Heart right ventricle (tissue), 16 donors: ENCODE measurements at places on chromosomes 7 and 10.
A peak's percentile ranks its signal among the peaks of the same experiment; 100 is the strongest.

GRCh38 chr7:13352677-13353076 lies 636.8 kb downstream of the ETV1 start:
- H3K4me3 ChIP-seq, result no peak overlapping the region
- H3K4me1 ChIP-seq, result no peaks in the 10 kb centered on the region
- no peaks in the 10 kb centered on the region for H3K27me3 ChIP-seq
- no peak overlapping the region for H3K27ac ChIP-seq

GRCh38 chr7:71731740-71732139 lies 599.8 kb downstream of the GALNT17 start:
- H3K36me3 ChIP-seq, result no peaks in the 10 kb centered on the region
- DNase-seq, result no peak
- H3K4me1 ChIP-seq, result peaks cover 3% of the 10 kb centered on the region
- H3K27me3 ChIP-seq, result no peaks in the 10 kb centered on the region

DNA sequence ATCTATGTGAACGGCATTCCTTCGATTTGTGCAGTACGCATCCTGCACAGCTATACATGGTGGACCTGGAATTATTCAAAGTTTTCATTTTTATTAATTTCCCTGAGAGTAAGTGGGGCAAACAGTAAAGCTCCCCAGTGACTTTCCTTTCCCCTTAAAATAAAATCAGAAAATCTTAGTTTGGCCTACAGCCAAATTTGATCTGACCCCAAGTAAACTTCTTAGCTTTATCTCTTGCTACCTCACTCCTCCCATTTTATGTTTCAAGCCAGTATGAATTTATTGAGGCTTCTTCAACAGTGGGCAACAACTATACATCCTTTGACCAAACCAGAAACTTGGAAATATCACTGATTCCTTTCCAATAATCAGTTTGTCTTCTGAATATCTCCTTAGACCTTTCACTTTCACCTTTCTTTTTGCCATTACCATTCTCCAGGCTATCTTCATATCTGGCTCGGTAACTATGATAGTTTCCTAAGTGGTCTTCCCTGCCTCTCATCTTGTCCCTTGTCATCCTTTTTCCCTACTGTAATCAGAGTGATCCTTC lies 11.1 kb downstream of the SPAG6 start:
- no peak for DNase-seq
- no peaks in the 10 kb centered on the region for H3K36me3 ChIP-seq

DNA sequence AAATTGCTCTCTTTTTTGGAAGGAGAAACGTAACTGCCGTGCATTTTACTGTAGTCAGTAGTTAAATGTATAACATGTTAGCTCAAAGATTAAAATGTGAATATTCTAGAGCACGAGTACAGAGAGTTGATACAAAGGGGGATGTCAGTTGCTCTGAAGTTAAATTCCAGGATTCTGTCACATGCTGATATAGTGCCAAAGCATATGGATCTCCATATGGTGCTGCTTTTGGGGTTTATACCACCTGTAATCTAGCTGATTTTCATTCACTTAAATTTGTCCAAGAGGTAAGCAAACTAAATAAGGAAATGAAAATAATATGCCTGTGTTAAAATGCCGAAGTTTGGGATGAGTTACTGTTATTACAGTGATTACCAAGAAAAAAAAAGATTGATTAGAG lies 298.6 kb downstream of the EXOC4 start:
- no peaks in the 10 kb centered on the region for H3K36me3 ChIP-seq
- H3K27me3 ChIP-seq, result no peaks in the 10 kb centered on the region
- DNase-seq, result no peak
- no peak overlapping the region for H3K4me3 ChIP-seq
- no peak overlapping the region for H3K27ac ChIP-seq

GRCh38 chr10:52864201-52865106 lies 91.9 kb upstream of the MBL2 start:
- DNase-seq, result peak; percentile 43
- H3K4me3 ChIP-seq, result no peak overlapping the region

DNA sequence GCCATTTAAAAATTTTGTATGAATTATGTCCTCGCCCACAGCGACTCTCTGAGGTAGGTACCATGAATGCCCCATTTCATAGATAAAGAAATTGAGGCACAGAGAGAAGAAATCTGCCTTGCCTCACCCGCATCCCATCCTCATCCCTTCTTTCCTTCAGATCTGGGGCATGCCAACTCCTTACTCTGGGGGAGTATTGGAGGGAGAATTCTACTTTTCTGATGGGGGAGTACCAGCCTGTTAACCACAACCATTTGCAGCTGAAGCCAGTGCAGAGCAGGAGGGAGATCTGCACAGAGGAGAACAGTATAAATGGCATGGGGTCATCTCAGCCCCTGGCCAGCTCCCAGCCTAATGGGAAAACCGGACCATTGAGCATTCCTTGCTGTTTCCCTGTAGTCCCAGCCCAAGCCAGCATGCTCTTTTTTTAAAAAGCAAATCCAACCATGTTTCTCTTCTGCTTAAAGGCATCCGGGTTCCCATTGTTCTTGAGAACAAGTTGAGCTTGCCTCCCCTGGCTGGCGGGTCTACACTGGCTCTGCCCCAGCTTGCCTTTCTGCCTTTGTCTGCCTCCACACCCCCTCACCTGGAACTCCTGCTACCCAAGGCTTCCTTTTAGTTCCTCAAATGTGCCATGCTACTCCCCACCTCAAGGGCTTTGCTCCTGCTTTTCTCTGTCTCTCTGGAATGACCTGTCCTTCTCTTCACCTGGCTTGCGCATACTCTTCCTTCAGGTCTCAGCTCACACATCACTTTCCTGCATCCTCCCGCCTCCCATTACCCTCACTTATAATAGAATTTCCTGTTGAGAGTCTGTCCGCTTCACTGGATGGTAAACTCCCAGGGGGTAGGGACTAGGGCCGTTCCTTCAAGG lies 8.8 kb upstream of the ZNF503 start:
- H3K27me3 ChIP-seq, result peaks cover 12% of the 10 kb centered on the region
- peaks cover 11% of the 10 kb centered on the region for H3K4me1 ChIP-seq
- peak overlapping the region; percentile 78 for H3K4me3 ChIP-seq
- H3K27ac ChIP-seq, result no peak overlapping the region

DNA sequence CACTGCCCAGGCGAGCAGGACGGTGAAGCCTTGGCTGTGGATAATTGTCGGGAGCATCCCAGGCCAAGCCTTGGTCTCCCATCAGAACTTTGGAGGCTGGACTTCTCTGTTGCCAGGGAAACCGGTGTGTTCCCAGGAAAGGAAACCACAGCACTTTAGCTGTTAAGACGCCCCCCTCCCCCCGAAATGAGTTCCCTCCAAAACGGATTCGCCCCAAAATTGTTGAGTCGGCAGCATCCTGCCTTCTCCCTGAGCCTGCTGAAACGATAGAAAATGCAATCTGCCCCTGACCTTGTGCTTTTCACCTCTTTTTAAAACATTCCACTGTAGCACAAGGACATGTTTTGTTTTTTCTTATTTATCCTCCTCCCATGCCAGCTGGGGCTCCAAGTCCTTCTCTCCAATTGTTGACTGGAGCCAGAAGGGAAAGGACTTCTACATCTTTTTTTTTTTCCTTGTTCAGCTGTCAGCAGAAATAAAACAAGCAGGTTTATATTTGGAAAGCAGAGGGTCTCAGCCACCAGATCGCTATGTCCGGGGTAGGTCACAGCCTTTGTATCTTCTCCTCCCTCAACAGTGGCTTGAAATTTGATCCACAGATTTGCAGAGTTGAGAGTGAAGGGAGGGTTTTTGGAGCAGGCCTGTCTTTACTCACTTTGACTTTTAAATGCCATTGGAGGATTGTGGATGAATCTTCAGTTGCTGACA lies 116.5 kb downstream of the ZMIZ1 start:
- peak; percentile 53 for DNase-seq
- H3K27me3 ChIP-seq, result no peaks in the 10 kb centered on the region
- H3K36me3 ChIP-seq, result no peaks in the 10 kb centered on the region
- H3K27ac ChIP-seq, result peak overlapping the region; percentile 71

DNA sequence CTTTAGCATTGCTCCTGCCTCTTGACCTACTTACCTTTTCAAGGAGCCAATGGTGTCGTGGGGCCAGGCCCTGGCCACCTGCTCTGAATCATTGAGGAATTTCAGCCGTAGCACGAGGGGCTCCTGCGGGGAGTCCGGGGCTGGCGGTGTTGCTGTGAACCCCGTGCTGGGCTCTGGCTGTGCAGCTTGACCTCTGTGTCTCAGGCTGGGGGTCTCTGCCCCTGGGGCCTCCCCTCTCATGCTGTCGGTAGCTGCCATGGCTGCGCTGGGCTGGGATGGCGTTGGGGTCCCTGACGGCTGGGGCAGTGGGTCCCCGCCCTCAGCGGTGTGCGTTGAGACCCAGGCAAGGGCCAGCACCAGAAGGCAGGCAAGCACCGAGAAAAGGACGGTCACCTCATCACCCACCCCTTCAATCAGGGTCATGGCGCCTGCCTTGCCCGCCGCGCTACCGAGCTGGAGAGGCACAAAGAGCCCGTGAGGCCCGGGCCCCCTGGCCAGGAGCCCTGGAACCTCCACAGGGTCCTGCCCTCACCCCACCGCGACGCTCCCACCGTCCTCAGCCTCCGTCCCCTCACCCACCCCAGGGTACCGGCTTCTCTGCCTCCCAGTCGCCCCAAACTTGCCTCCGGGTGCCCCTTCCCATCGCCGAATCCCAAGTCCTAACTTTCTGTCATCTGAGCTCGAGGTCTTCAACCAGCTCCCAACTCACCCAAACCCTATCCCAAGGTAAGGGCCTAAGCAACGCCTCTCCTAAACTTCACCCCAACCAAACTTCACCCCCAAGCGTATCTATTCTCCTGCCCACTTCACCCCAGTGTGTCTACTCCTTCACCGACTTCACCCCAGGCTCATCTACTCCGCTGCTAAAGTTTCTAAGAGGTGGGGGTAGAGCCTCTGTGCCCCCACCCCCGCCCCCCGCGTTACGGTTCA lies 887 bp downstream of the TMUB1 start:
- no peaks in the 10 kb centered on the region for H3K27me3 ChIP-seq
- no peaks in the 10 kb centered on the region for H3K36me3 ChIP-seq
- peaks cover 33% of the 10 kb centered on the region for H3K4me1 ChIP-seq
- peak overlapping the region; percentile 95 for H3K4me3 ChIP-seq
- H3K27ac ChIP-seq, result peak overlapping the region; percentile 69

GRCh38 chr10:5283305-5284158 lies 81.2 kb upstream of the UCN3 start:
- H3K27me3 ChIP-seq, result no peaks in the 10 kb centered on the region
- DNase-seq, result peak; percentile 55
- H3K36me3 ChIP-seq, result no peaks in the 10 kb centered on the region
- H3K27ac ChIP-seq, result no peak overlapping the region
- no peak overlapping the region for H3K4me3 ChIP-seq
- H3K4me1 ChIP-seq, result peaks cover 26% of the 10 kb centered on the region

- DNase-seq, result no peak
- peaks cover 58% of the 10 kb centered on the region for H3K4me1 ChIP-seq
- H3K27me3 ChIP-seq, result no peaks in the 10 kb centered on the region
- no peak overlapping the region for H3K27ac ChIP-seq
- H3K36me3 ChIP-seq, result no peaks in the 10 kb centered on the region
- no peak overlapping the region for H3K4me3 ChIP-seq
Observed at GRCh38 chr7:122846591-122846990, 39.7 kb downstream of the CADPS2 start.

DNA sequence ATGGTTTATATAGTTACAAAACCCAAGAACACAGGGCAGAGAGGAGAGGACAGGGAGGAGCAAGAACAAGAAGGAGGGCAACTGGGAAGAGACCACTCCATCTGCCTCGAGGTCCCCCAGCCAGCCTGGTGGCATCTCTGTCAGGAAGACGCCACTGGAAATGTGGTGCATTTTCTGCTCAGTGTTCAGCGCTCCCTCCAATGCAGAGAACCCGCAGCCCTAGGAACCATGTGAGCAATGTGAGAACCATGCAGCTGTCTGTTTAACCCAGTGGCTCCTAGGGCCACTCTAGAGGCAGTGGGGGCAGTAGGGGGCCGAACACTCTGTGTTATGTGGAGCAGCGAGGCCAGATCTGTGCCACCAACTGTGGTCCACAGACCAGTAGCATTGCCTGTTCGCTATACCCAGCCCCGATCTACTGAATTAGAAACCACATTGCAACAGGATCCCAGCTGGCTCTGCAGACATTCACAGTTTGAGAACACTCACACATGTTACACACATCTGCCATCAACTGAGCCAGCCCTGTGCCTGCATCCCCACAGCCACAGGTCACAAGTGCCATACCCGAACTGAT lies 110.2 kb downstream of the CPXM2 start:
- H3K27ac ChIP-seq, result no peak overlapping the region
- no peaks in the 10 kb centered on the region for H3K36me3 ChIP-seq
- DNase-seq, result no peak
- no peak overlapping the region for H3K4me3 ChIP-seq

- H3K36me3 ChIP-seq, result no peaks in the 10 kb centered on the region
- no peak overlapping the region for H3K27ac ChIP-seq
- peaks cover 12% of the 10 kb centered on the region for H3K4me1 ChIP-seq
Observed at GRCh38 chr7:132515181-132515580, 61.1 kb downstream of the PLXNA4 start.
